ENCODE measurements at places on chromosomes 12 and 14.

DNA sequence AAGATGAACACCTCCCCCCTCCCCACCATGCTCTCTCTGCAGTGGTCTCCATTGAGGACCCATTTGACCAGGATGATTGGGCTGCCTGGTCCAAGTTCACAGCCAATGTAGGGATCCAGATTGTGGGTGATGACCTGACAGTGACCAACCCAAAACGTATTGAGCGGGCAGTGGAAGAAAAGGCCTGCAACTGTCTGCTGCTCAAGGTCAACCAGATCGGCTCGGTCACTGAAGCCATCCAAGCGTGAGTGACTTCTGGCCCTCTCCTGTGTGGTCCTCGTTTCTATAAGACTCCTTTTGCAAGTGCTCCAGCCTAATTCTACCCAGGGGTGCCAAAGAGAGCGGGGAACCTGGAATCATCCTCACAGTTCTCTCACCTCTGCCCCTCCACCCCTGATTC, 6.2 kb upstream of the ATN1 start:
- no peak for DNase-seq

GRCh38 chr12:115213538-115214016, 529.6 kb upstream of the TBX3 start:
- DNase-seq, result no peak

- no peak for DNase-seq
Measured at GRCh38 chr14:80536456-80536855, 325.2 kb upstream of the DIO2 start.

DNA sequence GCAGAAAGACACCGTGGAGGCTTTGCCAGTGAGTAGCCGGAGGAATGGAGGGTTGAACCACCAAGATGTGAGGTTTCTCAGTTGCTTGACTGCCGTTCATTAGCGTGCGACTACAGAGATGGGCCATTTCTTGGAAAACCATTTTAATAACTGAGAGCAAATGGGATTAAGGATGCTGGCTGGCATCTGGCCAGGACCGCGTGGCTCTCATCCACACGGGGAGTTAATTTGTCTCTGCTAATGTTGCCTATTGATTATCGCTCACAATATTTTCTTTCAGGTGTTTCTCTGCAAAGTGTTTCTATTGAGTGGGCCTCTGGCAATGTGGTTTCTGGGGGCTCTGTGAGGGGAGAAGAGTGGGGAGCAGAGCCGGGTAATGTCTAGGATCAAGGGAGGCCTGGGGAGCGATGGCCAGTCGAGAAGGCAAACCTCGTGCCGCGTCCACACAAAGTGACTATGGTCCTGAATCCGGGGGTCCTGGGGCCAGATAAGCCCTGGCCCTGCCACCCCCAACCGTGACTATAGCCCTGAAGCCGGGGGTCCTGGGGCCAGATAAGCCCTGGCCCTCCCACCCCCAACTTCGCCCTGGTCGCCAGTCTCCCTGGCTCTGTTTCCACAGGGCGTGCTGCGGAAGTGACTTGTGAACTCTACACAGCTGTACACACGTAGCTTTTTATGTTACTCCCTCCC, 110.6 kb downstream of the PRMT8 start:
- DNase-seq, result no peak

GRCh38 chr12:5433845-5434646, 2.1 kb downstream of the NTF3 start:
- DNase-seq, result no peak

Data from CD4-positive, alpha-beta T cell treated with Interleukin-4 for 4 hours (primary cell).